ENCODE measurements at places on chromosomes 12 and 14.

DNA sequence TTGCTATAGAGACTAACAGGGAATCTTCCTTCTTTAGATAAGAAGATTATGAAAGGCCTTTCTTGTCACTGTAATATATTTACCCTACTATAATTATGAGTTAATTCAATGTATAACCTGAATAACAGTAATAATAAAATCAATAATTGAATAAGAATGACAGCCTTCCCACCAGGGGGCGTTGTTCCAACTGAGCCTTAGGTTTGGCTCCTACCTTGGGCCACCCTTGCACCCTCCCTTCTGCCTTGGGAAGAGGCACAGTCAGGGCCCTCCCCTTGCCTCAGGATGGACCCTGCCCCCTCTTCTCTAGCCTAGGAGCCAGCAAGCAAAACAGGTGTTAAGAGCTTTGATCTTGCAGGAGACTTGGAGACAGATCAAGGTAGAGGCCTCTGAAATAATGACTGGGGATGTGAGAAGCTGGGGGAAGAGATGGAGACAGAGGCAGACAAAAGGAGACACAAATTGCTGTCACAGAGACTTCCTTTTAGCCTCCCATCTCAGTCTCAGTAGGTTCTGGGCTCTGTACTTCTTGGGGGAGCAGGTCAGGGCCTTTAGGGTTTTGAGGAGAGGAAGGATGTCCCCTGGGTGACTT, 40.1 kb upstream of the CISTR start:
- DNase-seq: peak; percentile 42

- DNase-seq: no peak
These were observed 476.7 kb downstream of the NOVA1 start for GRCh38 chr14:26121181-26121580.

- no peak for DNase-seq
These were observed 582.7 kb downstream of the SLC6A15 start for GRCh38 chr12:84329938-84330337.

DNA sequence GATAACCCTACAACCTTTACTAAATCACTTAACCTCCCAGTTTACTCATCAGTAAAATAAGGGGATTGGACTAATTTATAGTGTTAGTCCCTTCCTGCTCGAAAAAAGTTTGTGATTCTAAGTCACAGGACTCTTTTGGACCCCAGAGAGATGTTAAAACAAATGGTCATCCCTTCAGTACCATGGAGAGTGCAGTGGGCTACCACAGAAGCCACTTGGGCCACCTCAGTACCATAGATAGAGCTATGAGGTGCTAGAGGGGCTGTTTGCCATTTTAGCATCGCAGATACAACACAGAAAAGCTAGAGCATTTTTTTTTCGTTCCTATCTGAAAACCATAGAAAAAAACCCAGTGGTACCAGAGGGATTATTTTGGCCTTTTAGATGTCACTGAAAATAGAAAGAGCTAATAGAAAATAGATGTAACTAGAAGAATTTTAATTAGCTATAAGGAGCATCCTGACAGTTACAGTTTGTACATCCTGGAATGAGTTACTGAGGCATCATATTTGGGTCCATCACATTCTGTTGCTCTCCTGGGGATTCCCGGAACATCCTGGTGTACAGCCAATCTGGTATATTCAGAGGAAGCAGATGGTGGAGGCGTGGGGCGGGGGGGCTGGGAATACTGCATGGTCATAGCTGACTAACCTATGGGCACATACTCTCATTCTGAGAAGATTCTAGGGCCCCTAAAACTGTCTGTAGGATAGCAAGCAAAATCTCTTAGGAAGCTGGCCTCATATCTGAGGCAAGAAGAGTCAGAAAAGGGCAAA, 2.8 kb downstream of the ZNF219 start:
- peak; percentile 69 for DNase-seq

- no peak for DNase-seq
These were observed 479.3 kb downstream of the SLC16A7 start for GRCh38 chr12:60075091-60075490.

DNA sequence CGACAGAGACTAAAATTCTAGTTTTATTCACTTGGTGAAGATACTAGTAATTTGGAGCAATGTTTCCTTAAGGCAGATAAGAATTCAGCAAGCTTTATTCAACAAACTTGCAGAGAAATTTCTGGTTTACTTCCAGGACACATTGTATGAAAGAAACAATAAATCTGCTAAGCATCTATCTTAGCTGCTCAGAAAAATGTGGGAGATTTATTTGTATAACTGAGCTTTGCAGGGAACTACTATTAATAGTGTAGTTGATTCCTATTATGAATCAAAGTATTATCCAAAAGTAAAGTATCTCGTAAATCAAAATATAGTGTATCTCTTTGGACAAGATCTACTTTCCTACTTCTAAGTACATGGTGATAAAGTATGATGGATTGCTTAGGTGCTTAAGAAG, 239.4 kb upstream of the TMTC1 start:
- no peak for DNase-seq

GRCh38 chr12:2895511-2895910, 4.8 kb downstream of the TULP3 start:
- DNase-seq: no peak
